BJ (cell line): ENCODE measurements at places on chromosomes 5 and 9. TPM values are rescaled to one million over a fixed set of nuclear protein-coding genes. Genes with fewer than 3 reads are reported as not detected.

PCDHA13 gene
- polyA plus RNA-seq: not detected in 2 replicates

TMEFF1 gene
- polyA plus RNA-seq: 0.10 and 0.28 TPM in 2 replicates

STPG3 gene
- not detected in 2 replicates for polyA plus RNA-seq

ZDHHC11B gene
- polyA plus RNA-seq: 0.05 TPM in 1 of 2 replicates, not detected in the other

IL5 gene
- not detected in 2 replicates for polyA plus RNA-seq

DNA sequence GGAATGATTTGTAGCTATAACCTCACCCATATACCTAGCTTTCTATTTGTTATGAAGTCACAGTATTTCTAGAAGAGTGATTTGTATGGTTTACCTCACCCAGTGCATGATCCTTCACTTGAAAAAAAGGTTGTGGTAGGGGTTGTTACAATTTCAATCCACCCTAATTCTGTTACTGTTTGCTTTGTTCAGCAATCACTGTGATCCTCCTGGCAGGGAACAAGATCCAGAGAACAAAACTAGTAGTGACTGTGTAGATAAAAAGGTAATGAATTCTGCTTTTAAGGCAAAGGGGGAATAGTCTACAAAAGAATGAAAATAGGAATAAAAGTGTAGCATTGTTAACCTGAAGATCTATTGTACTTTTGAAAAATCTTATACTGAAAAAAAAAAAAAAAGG is 191.3 kb upstream of the SH3GL2 start:
- no peak for DNase-seq

- DNase-seq: no peak
These were observed 403.9 kb downstream of the ZNF608 start for GRCh38 chr5:124342584-124342983.

GRCh38 chr5:123701511-123702200 is 189.7 kb downstream of the CSNK1G3 start:
- DNase-seq: no peak

GRCh38 chr9:16106021-16106571 is 553.3 kb downstream of the CCDC171 start:
- no peak for DNase-seq

DNA sequence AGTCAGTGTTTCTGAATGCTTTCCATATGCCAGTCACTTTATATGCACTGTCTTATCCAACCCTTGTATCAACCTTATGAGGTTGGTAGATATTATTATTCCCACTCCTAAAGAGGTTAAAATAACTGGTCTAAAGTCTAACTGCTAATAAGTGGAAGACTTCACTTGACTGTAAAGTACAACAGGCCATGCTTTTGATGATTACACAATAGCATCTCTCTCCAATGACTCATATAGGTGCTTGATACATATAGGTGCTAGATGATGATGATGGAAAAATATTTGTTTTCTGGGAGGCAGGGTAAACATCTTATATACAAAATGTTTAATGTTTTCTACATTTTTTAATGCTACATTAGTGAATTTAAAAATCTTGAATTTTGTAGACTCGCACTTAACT is 75.9 kb upstream of the NR3C1 start:
- no peak for DNase-seq

DNA sequence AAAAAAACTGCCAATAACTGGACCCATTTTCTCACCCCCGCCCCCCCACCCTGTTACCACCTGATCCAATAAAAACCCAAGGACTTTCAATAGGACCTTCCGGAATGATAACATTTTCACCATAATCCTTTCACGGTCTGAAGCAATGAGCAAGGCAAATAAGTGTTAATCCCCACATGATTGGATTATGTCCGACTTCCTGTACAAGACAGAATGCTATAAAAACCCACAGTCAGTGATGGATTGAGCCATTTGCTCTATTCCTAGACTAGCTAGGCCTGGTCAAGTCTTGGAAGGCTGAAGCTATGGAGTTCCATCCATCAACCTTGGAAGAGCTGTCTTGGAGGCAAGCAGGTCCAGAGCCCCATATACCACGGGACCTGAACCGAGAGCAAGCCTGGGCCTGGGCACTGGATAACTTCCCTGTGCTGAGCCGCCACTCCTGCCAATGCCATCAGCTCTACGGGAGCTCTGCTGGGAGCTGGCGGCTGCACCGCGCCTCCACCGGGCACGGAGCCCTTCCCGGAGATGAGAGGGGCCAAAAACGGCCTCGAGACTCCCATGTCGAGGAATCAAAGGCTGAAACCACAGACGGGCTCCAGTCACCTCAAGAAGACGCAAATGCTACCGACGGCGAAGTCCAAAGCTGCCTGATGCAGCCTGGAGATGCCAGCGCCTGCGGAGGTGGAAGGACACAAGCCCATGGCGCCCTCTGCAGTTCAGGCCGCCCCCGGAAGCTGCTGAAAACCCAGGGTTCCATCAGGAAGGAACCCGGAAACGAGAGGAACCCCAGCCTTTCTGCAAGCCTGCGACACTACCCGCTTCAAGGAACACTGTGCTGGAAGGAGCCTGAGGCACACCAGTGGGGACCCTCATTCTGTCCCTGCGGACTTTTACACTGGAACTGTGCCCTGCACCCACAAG is 69.2 kb downstream of the ANXA2R start:
- DNase-seq: no peak

- DNase-seq: no peak
These were observed 17.5 kb downstream of the SLC31A1 start for GRCh38 chr9:113238859-113239232.

- no peak for DNase-seq
These were observed 447.0 kb downstream of the PLK2 start for GRCh38 chr5:58012801-58013315.

DNA sequence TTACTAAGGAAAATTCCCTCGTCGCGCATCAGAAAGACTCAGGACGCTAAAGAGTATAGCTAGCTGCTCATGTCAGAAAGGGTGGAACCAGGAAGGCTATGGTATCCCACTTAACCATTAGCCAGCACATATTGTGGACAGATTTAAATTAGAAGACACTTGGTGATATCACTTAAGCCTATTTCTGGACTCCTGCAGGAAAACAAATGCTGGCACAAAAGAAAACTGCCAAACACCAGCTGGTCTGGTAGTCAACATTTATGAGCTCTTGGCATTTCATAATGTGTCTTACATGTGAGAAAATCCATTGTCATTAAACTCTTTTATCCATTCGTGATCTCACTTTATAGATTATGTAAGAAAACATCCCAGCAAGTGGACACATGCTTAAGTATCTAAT is 377.4 kb downstream of the PTPRD start:
- no peak for DNase-seq

- DNase-seq: no peak
These were observed 826.8 kb downstream of the EFNA5 start for GRCh38 chr5:106843812-106844416.

DNA sequence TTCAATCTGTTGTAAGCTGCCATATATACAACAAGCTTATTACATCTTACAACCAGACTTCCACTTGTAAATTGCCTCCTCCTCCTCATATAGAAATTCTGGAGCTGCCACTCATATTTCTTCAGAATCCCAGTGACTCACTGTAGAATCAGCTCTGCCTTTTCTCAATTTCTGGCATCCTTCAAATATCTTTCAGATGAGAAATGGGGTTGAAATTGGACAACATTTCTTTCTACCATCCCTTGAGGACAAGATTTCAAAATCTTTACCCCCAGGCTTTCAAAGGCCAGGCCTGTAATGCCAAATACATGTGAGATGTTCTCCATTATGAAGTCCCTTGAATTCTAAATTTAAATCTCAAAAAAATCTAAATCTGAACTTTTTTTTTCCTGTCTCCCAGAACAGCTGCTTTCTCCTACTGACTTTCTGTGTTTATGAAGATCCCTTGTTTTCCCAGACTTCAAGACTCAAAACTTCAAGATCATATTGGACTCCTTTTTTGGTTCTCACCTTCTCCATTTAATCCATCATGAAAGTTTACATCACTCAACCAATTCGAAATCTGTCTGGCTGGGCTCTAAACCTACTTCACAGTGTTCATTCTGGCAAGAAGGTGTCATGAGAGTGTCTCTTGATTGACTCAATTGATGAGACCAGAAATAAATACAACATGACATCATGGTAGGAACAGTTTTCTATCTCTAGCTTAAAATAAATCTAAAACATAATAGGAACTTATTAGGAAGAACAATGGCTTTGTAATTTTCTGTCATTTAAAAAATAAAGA is 109.8 kb downstream of the HMHB1 start:
- peak; percentile 91 for DNase-seq

- no peak for DNase-seq
These were observed 12.5 kb upstream of the CHD1 start for GRCh38 chr5:98941131-98941883.
